ENCODE measurements at places on chromosomes 2 and 18.

GRCh38 chr2:69082430-69082997 is 69.5 kb downstream of the ANTXR1 start:
- DNase-seq: no peak

- DNase-seq: no peak
These were observed 51.2 kb downstream of the MTERF4 start for GRCh38 chr2:241050624-241051577.

- DNase-seq: no peak
These were observed 250.2 kb upstream of the MEX3C start for GRCh38 chr18:51447351-51448342.

- no peak for DNase-seq
These were observed 22.3 kb upstream of the TYMS start for GRCh38 chr18:635171-635570.

DNA sequence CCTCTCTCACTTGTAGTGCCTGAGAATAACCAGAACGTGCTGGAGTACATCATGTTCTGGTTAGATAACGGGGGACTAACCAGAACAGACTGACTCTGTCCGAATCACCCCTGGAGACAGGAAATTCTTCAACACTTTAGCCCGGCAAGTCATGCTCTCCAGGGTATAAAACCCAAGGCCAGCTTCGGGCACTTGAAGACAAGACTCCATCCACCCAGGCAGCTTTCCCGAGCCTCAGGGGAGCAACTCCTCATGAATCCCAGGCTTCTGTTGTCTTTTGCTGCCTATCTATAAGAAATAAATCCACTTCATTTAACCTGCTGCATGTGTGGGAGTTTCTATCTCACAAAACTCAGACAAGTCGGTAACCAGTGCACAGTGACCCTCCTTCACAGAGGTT is 99.6 kb downstream of the KCNF1 start:
- no peak for DNase-seq

- DNase-seq: no peak
These were observed 7.1 kb upstream of the EML6 start for GRCh38 chr2:54716375-54716774.

DNA sequence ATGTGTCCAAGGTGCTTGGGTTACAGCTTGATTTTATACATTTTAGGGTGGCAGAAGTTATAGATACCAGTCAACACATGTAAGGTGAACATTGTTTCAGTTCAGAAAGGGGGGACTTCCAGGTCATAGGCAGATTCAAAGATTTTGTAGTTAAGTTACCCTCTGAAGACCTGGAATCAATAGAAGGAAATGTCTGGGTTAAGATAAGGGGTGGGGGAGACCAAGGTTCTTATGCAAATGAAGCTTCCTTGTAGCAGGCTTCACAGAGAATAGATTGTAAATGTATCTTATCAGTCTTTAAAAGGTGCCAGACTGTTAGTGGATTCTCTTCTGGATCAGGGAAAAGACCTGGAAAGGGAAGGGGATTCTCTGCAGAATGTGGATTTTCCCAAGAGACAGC is 42.4 kb downstream of the BMPR2 start:
- no peak for DNase-seq

GRCh38 chr2:230520061-230520874 is 104.3 kb downstream of the SP100 start:
- DNase-seq: no peak

GRCh38 chr18:44741085-44741484 is 60.4 kb downstream of the SETBP1 start:
- no peak for DNase-seq

DNA sequence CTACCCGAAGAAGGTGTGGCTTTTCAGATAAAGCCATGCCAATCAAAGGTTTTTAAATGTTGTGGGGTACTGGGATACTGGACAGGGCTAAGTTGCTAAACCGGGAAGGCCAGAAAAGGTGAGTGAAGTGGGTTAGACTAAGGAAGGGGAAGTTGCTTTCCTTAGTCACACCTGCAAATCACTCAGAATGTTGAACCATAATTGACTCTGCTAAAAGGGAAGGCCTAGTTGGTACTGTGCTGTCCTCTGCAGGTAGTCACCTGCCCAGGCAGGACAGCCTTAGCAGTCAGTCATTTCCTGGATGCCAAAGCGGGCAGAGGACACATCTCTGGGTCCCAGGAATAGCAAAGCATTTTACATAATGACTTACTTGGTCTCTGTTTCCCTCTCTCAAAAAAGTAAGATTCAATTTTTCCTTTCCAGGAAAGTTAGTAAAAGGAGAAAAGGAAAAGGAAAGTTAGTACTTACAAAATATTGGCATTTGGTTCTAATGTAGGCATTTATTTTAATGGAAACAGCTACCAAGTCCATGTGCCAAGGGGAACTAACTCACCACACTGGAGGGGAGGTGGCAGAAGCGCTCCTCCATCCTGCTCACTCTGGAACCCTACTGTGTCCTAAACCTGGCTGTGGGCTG is 60.3 kb downstream of the RFTN2 start:
- DNase-seq: no peak

DNA sequence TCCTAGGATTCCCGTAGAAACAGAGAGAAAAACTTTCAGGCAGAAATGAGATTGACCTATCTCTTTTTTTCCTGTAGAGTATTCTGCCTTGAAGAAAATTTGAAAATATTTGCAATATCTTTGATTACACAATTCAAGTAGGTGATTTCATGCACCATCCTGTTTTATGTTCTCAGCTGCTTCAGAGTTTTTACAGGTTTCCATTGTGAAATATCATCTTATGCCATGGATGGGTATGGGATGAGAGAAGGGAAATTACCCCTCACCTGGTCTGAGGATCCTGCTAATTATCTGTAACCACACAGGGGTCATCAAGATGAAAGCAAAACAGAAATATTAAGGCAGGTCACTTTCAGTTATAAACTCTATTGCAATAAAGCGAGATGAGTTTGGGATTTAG is 264.8 kb downstream of the TXNL1 start:
- no peak for DNase-seq

DNA sequence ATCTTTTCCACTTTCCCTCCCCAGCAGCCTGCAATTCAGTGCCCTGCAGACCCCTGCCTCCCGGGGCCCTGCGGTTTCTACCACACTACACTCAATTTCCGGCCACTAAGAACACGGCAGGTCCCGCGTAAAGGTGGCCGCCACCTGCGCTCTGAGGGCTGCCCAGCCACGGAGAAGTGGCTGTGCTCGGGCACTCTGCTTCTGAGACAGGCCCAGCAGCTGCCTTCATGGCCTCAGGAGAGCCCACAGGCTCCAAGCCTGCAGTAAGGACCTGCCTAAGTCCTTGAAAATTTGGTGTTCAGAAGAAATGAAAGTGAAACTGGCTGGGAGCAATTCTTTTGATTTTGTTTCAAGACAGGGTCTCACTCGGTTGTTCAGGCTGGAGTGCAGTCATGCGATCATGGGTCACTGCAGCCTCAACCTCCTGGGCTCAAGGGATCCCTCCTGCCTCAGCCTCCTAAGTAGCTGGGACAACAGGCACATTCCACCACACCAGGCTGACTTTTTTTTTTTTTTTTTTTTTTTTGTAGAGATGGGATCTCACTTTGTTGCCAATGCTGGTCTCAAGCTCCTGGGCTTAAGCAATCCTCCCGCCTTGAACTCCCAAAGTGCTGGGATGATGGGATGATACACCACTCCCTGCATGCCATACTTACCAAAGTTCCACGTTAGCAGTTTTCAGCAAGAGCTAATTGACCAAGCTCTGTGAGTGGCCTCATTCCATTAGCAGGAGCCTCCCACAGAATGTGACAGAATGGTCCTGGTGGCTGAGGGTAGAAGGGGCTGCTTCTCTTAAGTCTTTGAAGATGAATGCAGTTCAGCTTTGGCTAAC is 14.6 kb upstream of the ALPP start:
- DNase-seq: no peak

- DNase-seq: no peak
These were observed 61.9 kb downstream of the SPRED2 start for GRCh38 chr2:65370387-65371073.

- DNase-seq: no peak
These were observed 858 bp downstream of the KCNS3 start for GRCh38 chr2:17879137-17879912.
